RCC 7860 (cell line): ENCODE measurements at places on chromosomes 12 and 14.

GRCh38 chr14:95452893-95453712 lies 63.3 kb downstream of the SYNE3 start:
- no peak for DNase-seq

DNA sequence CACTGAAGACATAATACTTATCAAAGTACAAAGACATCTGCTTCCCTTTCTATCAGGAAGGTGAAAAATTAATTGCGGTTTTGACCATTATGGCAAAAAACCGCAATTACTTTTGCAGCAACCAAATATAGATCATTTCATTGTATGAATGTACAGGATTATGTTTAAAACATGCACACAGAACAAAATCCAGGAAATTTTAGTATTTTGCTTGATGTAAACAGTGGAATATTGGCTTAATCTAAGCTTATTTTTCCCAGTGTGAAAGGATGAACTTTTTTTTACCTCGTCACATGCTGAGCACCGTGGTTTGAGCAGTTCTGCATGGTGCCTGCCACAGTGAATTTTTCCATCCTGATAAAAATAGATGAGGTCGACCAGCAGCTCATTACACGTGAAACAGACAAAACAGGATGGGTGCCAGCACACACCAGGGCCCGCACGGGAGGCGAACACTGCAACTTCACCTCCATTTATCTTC lies 121.2 kb downstream of the PRICKLE1 start:
- no peak for DNase-seq

DNA sequence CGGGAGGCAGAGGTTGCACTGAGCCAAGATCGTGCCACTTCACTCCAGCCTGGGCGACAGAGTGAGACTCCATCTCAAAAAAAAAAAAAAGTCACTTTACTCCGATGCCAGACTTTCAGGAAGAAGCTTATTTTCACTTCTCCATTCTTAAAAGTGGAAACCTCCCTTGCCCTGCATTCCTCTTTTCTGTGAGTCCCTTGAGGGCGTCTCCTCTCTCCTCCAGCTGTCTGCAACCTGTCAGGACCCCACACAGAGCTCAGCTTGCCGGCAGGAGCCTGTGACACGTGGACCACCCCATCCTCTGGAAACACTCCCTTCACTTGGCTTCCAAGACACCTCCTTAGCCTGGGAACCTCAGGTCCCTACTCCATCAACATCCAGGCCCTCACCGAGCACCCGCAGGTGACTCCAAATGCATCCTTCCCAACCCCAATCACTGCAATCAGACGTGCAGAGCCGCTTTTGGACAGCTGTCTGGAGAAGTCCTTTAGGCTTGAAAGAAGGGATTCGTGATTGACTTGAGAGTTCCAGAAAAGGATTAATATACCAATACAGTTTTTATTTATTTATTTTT lies 34.3 kb downstream of the SLC15A4 start:
- DNase-seq = no peak

GRCh38 chr14:103161054-103161397 lies 37.8 kb downstream of the TNFAIP2 start:
- peak; percentile 81 for DNase-seq

GRCh38 chr14:24143511-24143910 lies 2.1 kb upstream of the EMC9 start:
- no peak for DNase-seq

- no peak for DNase-seq
Observed at GRCh38 chr14:45716572-45716971, 463.6 kb upstream of the MIS18BP1 start.
